ENCODE measurements at places on chromosomes 13 and 19.
A peak's percentile ranks its signal among the peaks of the same experiment; 100 is the strongest.

DNA sequence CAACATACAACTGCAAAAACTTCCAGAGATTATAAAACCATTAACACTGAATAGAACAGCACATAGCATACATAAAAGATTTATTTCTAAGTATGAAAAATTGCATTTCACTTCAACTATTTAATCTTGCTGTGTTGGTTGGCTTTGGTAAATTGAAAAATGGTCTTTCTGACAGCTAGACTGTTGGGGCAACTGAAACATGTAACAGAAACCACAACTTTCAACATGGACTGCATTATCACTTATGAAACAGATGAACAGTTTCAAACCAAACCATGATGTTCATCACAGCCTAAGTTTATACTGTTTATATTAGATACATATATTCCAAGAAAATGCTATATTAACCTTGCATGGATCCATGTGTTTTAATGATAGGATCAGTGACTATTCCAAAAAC is 324.1 kb upstream of the PCDH9 start:
- no peak for DNase-seq

- no peak for DNase-seq
Measured at GRCh38 chr13:98962901-98963590, 14.8 kb downstream of the DOCK9 start.

DNA sequence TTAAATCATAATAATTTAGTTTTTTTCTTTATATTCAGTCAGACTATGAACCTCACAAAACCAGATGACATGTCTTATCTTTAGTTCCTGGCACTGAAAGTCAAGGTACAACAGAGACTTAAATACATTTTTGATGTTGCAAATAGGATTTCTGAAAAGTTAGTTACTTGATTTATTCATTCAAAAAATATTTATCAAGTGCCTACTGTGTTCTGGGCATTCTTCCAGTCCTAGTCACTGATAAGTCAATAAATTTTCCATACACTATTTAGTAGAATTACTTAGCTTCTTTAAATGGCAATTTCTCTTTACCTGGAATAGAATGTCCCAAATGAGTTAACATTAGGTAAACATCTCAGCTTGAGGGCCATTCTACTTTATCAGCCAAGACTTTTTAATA is 938.3 kb upstream of the PCDH9 start:
- no peak for DNase-seq

DNA sequence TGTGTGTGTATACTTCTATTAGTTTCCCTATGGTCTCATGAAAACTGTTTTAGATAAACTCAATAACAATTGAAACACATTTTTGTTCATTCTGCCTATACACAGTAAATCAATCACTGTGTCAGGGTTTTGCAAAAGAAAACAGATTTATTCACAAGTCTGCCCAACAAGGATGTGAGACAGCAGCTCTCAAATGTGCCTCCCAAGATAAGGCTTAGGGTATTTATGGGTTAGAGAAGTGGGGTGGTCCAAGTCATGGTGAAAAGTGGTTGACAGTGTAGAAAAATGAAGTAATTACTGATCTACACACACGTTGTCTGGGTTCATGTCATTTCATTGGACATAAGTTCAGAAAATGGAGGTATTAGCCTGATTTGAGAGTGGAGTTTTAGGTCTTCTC is 844.6 kb downstream of the SLITRK6 start:
- DNase-seq, result no peak

DNA sequence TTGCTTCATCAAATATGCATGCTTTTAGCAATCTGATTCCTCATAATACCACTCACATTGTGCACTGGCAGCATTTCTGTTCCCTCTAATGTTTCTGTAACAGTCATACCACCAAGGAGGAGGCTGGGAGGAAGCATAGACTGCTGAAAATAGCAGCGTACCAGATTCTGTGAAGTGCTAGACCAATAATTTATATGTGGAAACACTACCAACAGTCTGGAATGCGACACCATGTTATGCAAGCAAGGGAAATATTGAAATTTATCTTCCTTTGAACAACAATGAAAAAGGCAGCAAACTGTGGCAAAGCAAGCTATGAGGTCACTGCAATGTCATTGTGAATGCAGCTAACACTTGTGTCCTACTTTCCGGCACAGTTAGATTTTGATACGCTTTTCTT is 1388.0 kb downstream of the EFNB2 start:
- DNase-seq, result no peak

DNA sequence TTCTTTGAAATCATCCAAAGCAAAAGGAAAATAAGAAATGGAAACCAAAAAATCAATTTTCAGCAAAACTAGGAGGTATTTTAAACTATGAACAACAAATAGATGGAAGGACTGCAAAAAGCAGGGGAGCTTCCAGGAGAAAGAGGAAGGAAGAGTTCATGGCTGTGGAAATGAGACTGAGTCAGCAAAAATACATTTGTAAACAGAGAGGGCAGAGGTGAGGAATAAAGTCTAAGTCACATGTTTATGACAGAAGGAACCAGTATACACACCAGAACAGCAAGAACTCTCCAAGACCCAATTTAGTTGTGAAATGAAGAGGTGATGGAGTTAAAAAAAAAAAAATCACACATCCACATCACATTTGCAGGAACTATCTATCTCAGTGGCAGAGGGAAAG is 69.6 kb downstream of the RNASEH2B start:
- DNase-seq, result no peak

DNA sequence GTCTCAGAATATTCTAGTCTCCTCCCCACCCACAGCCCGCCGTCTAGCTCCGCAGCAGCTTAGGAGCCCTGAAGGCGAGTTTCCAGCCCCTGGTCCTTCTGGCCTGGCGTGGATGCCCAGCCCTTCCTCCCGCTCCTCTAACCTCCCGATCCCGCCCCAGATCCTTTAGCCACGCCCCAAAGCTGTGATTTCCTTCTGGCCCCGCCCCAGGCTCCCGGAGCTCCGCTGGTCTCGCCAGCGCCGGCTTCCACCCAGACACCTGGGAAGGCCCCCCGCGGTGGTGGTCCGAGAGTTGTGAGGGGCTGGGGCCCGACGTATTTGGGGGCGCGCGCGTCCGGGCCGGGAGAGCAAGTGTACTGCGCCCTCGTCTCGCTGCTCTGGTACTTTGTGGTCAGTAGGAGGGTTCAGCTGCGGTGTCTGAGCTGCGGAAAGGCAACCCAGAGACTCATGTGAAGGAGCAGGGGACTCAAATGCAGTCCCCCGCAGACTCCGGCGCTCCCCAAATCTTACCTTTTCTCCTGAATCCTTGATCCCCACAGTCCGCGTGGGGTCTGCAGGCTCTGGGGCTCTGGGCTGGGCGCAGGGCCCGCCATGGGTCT is at the start of gene CGB7:
CGB7 (minus strand) TSS at position 114 of the 599 bp plus-strand sequence. CDS start 2,374 bp downstream, outside the sequence.
- DNase-seq, result peak; percentile 56

GRCh38 chr13:98184792-98185191 is 7.7 kb upstream of the RNF113B start:
- no peak for DNase-seq

- DNase-seq, result peak; percentile 66
Measured at GRCh38 chr19:35030257-35031071, at the start of gene SCN1B. Gene SCN1B (plus strand): TSS chr19:35030470. CDS start chr19:35030821, 351 bp downstream.

DNA sequence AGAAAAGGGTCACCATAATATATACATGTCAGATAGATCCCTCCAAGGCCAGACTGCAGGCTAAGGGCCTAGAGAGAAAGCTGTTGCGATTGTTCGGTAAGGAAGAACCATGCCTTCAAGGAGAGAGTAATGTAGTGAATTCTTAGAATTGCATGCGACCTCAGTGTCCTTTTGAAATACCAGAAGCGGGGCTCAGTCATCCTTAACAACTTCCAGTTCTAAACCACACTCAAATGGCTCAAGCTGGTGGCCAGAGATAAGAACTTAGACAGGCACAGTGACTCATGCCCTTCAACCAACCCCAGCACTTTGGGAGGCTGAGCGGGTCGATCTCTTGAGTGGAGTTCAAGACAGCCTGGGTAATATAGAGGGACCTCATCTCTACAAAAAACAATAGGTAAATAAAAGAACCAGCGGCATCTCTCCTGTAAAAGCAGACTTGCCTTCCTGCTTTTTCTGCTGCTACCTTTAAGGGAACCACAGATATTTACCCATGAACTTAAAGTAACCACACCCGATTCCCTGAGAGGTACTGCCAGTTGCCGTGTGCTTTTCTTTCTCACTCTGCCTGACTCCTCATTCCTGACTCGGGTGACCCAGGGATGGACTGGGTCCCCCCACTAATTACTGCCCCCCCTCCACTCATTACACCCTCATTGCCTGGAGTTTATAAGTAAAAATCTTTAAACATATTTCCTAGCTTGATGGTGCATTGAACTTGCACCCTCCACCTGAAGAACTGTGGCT is 15.4 kb upstream of the SIGLEC6 start:
- DNase-seq, result no peak

GRCh38 chr13:38686577-38687245 is at the start of gene FREM2:
Gene FREM2 (plus strand): TSS chr13:38687077. CDS start chr13:38687345, 268 bp downstream.
- DNase-seq, result peak; percentile 97

DNA sequence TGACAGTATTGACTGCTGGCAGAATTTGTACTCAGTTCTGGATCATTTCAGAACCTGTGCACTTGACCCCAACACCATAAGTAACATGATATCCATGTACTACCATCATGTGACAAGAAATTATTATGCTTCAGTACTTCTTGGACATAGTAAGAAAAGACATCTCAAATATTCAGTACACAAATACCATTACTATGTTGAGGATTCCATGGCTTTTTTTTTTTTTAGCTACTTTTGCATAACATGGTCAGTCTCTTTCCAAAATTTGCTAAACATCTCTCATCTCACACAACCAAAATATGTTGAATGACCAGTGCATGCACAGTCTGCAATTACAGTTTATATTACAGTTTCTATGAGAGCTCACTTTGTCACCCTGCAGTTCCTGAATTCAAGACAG is 85.3 kb downstream of the FLT1 start:
- no peak for DNase-seq

DNA sequence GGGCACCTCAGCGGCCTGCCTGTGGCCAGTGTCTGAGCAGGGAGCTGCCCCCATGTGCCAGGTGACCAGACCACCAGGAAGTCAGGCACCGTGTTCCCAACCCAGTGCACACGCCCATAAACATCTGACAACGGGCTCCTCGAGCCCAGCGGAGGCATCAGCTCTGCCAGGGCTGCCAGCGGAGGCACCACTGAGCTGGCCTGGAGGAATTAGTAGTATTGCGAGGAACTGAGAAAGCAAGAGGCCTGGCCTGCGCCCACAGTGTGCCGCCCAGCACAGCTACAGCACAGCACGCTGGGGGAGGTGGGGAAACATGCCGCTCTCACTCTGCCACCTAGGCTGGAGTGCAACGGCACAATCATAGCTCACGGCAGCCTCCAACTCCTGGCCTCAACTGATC is 44.6 kb downstream of the ANKRD27 start:
- DNase-seq, result no peak

- DNase-seq, result no peak
Measured at GRCh38 chr19:16914421-16914820, 25.6 kb downstream of the F2RL3 start.

DNA sequence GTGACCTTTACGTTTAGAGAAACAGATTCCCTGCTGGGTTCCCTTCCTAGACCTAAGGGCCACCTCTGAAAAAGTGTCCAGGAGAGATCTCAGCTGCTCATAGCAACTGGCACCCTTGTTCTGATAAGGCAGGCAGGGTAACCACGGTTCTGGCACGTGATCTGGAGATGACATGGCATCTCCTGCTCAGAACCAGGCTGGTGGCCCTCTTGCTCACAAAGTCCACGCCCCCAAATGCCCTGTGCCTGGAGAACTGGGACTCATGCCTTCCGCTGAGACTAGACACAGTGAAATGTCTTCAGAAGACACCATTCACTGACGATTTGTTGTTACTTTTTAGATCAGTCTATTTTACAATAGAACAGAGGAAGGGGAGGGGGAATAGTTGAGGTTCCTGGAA is 174.1 kb downstream of the ZNF536 start:
- DNase-seq, result no peak

DNA sequence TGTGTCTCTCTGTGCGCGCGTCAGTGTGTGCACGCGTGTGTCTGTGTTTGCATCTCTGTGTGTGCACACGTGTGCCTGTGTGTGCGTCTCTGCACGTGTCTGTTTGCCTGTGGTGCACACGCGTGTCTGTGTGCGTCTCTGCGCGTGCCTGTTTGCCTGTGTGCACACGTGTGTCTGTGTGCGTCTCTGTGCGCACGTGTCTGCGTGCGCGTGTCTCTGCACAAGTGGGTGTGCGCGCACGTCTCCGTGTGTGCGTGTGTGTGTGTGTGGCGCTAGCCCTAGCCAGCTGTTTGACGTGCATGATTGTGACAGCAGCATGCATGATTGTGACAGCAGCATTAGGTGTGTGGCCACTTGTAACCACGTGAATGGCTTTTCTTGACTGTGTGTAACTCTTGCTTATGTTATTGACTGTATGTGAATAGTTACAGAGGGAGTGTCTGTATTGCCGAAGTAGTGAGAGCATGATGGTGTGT is 31.1 kb downstream of the ZNF146 start:
- no peak for DNase-seq

DNA sequence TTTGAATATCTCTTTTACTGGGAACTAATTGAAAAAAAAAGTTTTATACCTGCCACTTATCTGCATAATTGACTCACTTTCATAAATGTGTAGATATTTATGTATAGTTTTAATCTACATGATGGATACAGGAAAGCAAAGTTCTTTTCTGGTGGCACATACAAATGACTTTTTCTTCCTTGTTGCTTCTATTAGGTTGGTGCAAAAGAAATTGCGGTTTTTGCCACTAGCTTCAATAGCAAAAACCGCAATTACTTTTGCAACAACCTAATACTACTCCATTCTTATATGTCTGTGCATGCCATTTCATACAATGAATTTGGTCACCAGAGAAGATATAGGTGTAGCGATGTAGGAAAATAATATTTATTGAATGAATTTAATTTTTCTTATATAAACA is 344.5 kb upstream of the PCDH20 start:
- no peak for DNase-seq

DNA sequence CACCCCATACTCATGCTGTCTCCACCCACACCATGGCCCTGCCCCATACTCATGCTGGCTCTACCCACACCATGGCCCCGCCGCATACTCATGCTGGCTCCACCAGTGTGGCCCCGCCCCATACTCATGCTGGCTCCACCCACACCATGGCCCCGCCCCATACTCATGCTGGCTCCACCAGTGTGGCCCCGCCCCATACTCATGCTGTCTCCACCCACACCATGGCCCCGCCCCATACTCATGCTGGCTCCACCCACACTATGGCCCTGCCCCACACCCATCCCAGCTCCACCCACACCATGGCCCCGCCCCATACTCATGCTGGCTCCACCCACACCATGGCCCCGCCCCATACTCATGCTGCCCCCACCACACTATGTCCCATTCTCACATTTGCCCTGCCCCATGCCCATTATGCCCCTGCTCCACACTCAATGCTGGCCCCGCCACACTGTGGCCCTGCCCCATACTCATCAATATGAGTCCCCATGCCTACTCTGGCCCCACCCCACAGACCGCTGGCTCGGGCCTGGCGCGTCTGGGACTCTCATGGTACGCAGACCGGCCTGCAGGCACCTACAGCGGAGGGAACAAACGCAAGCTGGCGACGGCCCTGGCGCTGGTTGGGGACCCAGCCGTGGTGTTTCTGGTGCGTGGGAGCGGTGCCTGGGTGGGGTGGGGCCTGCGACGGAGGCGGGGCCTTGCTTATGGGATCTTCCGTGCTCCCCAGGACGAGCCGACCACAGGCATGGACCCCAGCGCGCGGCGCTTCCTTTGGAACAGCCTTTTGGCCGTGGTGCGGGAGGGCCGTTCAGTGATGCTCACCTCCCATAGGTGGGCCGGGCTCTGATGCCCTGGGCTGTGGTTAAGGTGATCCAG is 3.7 kb upstream of the ARHGAP45 start:
- no peak for DNase-seq
